ENCODE measurements at places on chromosomes 3 and 15. TPM values are rescaled to one million over a fixed set of nuclear protein-coding genes. Genes with fewer than 3 reads are reported as not detected.

TYRO3 gene
- 5.7 TPM for total RNA-seq

C3orf22 gene
- total RNA-seq = not detected

RETNLB gene
- not detected for total RNA-seq

ITIH1 gene
- total RNA-seq = not detected

SERPINI2 gene
- total RNA-seq = not detected

CCR9 gene
- not detected for total RNA-seq

B3GNT5 gene
- 61.0 TPM for total RNA-seq

IQCF5 gene
- total RNA-seq = not detected

TMIE gene
- 0.14 TPM for total RNA-seq

PATL2 gene
- total RNA-seq = not detected

CCNB2 gene
- total RNA-seq = 61.9 TPM

TMEM89 gene
- total RNA-seq = not detected

INKA1 gene
- total RNA-seq = 21.7 TPM

OPA1 gene
- 50.3 TPM for total RNA-seq

TFDP2 gene
- total RNA-seq = 52.3 TPM

CIB2 gene
- 9.4 TPM for total RNA-seq

All from airway epithelial cell (primary cell).